ENCODE measurements at places on chromosomes 5 and 9.
A peak's percentile ranks its signal among the peaks of the same experiment; 100 is the strongest.

GRCh38 chr5:94670726-94671125 is 52.3 kb downstream of the SLF1 start:
- DNase-seq: no peak

DNA sequence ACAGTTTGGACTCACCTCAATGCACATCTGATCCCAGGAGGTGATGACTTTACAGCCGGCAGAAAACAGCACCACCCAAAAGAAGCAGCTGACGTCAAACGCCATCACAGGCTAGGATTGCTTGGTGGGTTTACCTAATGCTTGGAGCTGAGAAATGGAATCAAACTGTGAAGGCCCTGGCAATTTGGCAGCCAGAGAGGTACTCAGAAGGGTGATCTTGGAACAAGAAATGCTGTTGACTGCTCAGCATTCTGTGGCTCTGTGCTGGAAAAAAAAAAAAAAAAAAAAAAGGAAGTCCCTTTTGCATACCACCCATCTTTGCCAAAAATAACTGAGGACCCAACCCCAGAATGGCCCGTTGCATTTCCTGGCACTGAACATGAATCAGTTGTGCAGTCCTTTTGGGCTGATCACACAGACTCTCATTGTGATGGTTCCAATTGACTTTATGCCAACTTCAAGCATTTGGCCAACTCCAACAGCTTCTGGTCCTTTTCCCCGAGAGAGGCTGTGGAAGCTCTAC is at the start of gene CD180:
Gene CD180 (minus strand): TSS at position 263 of the 523 bp plus-strand sequence. CDS start 158 bp downstream, at position 105.
- no peak for DNase-seq

- DNase-seq: no peak
Observed at GRCh38 chr5:62065050-62065449, 241.0 kb upstream of the KIF2A start.

DNA sequence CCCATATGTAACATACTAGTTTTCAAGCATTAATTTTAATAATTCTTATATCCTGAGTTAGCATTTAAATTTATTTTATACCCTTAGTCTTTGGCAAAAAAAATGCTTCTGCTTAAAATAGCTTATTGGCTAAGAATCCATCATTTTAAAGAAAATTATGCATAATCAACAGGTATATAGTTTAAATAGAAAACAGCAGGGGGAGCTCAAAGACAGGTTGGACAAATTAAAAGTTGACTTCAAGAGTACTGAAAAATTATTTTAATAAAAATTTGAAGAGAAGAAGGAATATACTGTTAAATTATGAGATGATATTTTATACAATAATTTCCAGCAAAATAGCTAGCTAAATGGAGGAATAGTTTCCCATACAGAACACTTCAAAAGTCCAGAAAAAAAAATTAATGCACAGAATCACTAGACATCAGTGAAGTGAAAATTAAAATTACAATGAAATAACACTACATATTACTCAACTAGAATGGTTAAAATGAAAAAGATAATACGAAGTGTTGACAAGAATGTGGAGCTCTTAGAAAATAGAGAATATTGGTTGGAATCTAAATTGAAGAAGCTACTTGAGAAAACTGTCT is 387.1 kb downstream of the PDE4D start:
- DNase-seq: no peak

GRCh38 chr9:135850737-135851136 is 56.6 kb downstream of the CAMSAP1 start:
- DNase-seq: no peak

GRCh38 chr5:38403406-38403805 is 145.0 kb downstream of the EGFLAM start:
- DNase-seq: no peak

DNA sequence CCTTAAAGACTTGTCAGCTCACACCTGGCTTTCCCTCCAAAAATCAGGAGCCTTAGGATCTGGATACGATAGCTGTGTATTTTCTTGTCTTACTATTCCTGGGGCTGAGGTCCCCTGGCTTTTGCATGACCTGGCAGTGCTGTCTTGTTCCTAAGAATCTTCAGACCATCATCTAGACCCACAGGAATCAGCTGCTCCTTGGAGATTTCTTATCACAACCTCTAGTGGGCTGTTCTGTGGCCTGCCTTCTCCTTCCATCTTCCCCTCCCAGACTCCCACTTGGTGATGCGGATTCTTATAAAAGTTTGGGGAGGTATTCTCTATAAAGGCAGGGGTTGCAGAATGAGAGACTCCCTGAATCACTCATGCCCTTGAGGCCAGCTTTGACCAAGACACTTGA is 21.4 kb downstream of the LCP2 start:
- DNase-seq: no peak

DNA sequence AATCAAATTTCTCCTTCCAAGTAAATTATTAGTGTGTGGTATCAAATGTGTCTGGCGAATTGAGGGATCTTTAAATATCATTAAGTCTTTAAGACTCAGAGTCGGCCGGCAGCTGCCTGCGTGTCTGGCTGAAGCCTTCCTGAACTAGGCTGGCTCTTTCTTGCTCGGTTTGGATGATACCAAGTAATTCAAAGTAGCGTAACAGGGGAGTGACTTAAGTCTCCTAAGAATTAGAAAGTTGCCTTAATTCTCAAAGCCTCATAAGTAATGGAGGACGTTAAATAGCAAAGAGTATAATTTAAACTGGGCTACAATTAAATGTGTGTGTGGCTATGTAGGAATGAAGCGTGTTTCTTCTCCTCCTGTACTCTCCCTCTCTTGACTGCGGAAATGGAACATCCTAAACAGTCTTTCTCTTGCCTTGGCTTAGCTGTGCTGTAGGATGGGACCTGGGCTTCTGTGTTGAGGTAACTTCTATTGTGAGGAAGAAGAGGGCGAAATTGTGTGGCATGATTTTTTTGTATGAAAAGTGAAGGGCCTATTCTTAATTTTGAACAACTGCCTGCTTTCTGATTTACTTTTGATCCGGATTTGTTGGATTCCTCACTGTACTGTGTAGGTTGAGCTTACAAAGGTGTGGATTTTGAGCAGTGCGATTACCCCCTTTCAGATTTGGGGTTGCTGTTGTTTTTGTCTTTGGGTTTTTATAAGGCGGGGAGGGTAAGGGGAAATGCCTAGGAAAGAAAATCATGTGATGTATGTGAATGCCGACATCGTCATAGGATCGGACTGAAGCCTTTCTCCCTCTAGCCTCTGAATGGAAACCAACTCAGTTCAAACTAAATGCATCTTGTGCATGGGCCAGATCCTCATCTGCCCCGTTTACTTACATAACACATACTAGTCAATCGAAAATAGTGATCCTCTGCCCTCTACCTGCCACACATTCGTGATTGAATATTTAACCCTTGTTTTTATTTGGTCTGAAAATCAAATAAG is 29.9 kb downstream of the CPEB4 start:
- peak; percentile 12 for DNase-seq

DNA sequence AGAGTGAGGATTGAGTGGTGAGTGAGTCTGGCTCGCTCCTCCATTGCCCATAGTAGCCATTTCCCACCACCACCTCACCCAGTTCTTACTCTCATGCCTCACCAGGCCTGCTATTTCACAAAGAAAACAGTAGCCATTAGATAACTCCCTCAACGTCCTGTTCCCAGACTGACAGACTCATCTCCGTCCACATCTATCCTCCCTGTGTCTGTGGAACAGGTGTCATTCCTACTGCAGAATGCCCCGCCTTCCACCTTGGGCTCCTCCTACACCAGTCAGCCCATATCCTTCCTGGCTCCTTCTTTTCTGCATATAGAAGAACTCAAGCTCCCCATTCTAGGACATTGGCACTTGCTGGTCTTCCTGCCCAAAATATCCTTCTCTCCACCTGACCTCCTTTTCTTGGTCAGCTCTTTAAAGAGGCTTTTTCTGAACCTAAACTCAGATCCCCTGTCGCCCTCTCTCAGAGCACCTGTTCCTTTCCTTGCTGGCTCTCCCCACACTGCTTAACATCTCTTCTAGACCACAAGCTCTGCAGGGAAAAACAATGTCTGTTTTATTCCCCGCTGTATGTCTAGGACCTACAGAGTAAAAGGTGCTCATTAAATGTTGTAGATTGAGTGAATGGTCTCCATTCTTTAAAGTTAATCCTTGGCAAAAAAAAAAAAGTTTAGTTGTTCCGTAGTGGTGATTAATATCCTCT is 3.2 kb downstream of the TNFAIP8 start:
- DNase-seq: no peak

GRCh38 chr5:18699681-18700080 is 1065.4 kb downstream of the TAF11L14 start:
- DNase-seq: no peak

DNA sequence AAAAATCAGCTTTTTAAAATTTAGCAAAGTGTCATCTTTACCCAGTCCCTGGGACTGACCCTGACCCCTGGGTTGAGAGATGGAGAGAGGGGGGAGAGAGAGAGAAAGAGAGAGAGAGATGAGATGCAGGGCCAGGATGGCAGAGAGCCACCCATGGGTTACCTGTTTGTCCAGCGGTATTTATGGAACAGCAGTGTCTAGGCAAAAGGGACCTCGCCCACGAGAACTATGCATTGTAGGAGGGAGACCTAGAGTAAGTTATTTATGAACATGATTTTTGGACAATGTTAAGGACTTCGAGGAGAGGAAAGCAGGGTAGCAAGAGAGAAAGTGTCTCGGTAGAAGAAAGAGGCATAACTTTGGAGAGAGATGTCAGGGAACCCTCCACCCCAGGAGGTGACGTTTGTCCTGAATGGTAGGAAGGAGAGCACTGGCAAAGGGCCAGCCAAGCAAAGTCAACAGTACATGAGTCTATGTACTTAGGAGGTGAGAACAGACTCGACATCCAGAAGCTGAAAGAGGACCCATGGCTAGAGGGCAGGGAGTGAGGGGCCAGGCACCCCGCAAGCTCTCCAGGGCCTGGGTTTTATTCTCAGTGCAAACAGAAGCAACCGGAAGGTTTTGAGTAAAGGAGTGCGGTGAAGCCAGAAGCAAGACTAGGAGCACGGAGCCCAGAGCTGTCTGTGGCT is 30.5 kb upstream of the MSX2 start:
- no peak for DNase-seq

- no peak for DNase-seq
Observed at GRCh38 chr9:135547756-135548736, 2.1 kb downstream of the OBP2A start.

DNA sequence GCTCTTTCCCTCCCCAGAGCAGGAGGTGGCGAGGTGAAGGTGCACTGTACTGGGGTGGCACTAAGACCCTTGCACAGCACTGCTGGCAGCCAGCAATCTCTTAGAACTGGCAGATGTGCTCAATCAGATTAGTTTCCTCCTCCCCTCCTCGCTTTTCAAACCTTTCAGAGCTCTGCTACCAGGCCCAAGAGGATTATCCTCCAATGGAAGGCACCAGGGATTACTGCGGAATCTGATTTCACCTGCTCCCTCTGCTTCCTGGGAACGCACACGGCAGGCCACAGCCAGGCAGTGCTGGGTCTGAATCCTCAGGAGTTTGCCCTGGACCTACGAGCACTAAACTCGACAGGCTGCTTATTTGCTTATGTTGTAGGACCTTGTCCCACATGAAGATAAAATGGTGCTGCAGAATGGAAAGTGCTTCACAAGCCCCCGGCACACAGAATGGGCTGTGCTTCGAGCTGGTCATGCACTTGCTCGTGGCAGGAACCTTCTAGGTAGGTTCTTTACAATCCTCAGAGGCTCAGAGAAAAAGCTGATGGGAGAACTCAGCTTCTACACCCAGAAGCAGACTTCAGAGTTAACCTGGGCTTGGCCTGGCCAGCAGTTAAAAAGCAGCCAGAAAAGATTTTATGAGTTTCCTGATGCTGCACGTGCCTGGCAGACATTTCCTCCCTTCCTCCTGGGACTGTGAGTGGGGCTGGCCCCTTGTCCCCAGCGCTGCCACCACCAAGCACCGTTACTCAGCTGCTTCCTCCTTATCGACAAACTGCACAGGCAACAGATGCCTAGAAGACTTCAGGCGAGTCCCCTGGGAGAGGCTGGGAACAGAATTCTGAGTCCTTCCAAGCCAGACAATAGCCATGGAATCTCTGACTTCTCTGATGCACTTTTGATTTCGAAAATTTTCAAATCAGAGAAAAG is 33.1 kb downstream of the FABP6 start:
- DNase-seq: no peak

DNA sequence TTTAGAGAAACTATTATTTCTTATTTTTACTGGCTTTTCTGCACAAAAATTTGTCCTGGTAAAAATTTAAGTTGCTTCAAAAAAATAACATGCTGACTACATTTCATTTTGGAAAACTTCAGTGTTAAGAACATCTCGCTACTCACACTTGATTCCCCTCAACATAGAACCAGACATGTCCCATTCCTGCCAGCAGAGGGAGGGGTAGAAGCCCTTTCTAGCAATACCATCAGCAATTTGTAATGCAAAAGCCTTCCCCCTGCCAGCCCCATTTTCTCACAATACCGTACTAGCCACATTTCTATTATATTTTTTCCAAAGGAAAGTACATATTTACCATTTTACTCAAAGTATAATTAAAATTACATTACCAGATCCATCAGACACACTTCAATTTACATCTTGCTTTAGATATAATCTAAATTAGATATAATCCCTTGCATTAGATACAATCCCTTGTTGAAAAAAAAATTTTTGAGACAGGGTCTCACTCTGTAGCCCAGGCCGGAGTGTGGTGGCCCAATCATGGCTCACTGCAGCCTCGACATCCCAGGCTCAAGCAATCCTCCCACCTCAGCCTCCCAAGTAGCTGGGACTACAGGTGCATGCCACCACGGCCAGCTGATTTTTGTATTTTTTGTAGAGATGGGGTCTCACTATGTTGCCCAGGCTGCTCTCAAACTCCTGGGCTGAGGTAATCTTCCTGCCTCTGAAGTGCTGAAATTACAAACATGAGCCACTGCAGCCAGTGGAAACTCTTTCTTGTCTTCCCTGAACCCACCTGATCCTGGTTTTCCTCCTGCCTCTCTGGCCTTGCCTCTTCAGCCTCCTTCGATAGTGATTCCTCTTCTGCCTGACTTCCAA is 39.6 kb upstream of the IDNK start:
- DNase-seq: peak; percentile 3

DNA sequence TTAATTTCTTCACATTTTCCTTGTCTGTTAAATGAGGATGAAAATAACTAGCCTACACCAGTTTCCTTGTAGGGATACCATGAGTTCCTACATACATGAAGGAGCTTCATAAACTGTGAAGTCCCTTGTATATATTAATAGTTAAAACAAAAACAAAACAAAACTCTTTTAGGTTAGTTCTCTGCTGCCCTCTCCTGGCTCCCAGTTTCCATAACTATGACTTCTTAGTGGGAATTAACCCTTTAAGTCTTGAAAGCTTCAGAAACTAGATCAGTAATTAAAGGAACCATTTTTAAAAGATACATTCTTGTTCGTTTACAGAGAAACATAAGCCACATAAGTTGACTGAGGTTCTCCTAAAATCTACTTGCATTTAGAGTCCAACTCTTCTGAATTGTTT is 500.0 kb upstream of the C9orf72 start:
- DNase-seq: no peak

DNA sequence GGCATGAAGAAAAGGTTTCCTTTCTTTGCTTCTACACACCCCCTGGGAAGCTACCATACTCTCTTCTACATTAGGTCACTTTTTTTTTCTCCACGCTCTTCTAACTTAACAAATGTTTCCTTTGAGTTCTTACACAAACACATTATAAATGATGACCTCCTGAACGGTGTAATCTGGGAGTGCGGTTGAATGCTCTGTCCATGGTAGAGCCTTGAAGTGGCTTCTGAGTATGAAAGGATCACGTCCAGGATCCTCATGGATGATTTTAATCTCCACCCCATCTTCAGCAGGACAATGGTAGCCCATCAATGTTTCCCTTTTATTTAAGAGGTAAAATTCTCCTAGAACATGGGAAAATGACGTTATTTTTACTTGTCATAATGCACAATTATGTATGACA is 587.3 kb downstream of the SEMA5A start:
- DNase-seq: no peak
